ENCODE measurements at places on chromosomes 3 and 15. TPM values are rescaled to one million over a fixed set of nuclear protein-coding genes. Genes with fewer than 3 reads are reported as not detected.

DNA sequence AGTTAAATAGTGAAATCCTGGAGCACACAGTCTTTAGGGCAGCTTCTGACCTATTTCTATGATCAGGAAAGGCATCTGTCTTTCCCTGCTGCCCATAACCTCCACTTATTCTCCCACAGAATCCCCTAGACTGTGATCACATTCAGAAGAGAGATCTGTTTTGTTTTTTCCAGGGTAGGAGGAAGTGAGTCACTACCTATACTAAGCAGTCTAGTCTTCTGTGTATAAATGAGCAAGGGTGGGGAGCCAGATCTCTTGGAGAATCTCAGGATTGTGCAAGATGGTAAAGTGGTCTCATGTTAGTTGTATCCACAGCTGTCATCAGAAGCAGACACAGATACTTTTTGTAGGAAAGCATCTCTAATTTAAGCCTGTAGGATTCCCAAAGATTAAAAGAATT lies 11.8 kb upstream of the FBXO22 start:
- no peak for DNase-seq

The CCR5 gene
- 0.79 TPM for total RNA-seq

GRCh38 chr3:124802702-124803101 lies 72.5 kb downstream of the UMPS start:
- DNase-seq: no peak

The SLC38A3 gene
- total RNA-seq: 51.0 TPM

GRCh38 chr3:85783291-85783690 lies 824.5 kb downstream of the CADM2 start:
- no peak for DNase-seq

DNA sequence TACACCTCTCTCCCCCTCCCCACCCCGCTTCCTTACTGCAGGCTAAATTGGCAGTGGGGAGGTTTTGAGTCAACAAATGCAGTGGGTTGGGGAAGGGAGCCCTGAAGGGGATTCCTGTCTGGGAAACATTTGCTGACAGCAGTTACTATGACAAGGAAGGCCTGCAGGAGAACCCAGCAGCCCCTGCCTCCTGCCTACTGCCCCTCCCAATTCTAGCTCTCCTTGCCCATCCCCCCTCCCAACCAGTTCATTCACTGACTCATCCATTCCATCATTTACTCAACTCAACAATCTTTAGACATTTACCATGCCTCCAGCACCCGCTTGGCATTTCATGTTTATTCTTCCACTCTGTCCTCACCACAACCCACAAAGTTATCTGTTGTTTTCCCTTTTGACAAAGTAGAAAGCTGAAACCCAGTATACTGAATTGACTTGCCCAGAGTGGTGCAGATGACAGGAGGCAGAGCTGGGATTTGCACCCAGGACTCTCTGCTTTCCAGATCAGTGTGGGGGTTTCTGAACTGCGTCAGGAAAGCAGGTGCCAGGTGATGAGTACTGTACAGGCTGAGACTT lies 75.0 kb downstream of the MAGEF1 start:
- peak; percentile 64 for DNase-seq
